PC-9 (cell line): ENCODE measurements at places on chromosomes 4 and X. TPM values are rescaled to one million over a fixed set of nuclear protein-coding genes. Genes with fewer than 3 reads are reported as not detected.

GRCh38 chrX:103883533-103883932, 51.5 kb upstream of the RAB9B start:
- no peaks in the 10 kb centered on the region for H3K27me3 ChIP-seq
- H3K27ac ChIP-seq = no peak overlapping the region
- no peaks in the 10 kb centered on the region for H3K4me1 ChIP-seq
- DNase-seq = no peak

- H3K27ac ChIP-seq = no peak overlapping the region
- no peak for DNase-seq
- no peaks in the 10 kb centered on the region for H3K4me1 ChIP-seq
- no peaks in the 10 kb centered on the region for H3K36me3 ChIP-seq
Observed at GRCh38 chr4:22413471-22413870, 102.4 kb downstream of the ADGRA3 start.

- no peak overlapping the region for H3K27ac ChIP-seq
- H3K4me3 ChIP-seq = no peak overlapping the region
- peaks cover 16% of the 10 kb centered on the region for H3K4me1 ChIP-seq
- no peaks in the 10 kb centered on the region for H3K36me3 ChIP-seq
- no peak for DNase-seq
- H3K27me3 ChIP-seq = no peaks in the 10 kb centered on the region
Observed at GRCh38 chr4:176879380-176880116, 86.8 kb upstream of the VEGFC start.

- no peak for DNase-seq
- H3K27ac ChIP-seq = no peak overlapping the region
- no peaks in the 10 kb centered on the region for H3K36me3 ChIP-seq
- no peak overlapping the region for H3K4me3 ChIP-seq
- no peaks in the 10 kb centered on the region for H3K4me1 ChIP-seq
Observed at GRCh38 chr4:7384929-7385890, 49.5 kb downstream of the PSAPL1 start.

- no peaks in the 10 kb centered on the region for H3K4me1 ChIP-seq
- no peak overlapping the region for H3K4me3 ChIP-seq
- H3K27me3 ChIP-seq = peaks cover 87% of the 10 kb centered on the region
Observed at GRCh38 chr4:3634281-3634857, 102.1 kb upstream of the LRPAP1 start.

DNA sequence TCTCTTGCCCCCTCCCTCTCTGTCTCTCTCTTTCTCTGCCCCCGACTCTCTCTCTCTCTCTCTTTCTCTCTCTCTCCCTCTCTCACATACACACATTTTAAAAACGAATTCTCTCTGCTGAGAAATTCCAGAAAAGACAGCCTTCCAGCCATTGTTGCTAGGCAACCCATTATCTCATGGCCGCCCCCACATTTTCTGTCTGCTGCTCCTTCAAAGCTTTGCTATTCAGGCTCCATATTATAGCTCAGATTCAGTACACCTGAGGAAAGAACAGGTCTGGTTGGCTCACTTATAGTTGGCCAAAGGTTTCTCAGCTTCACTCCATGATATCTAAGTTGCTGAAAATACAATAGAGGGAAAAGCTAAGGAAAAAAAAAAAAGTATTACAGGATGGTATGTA, 174.4 kb upstream of the RADX start:
- no peaks in the 10 kb centered on the region for H3K36me3 ChIP-seq
- H3K27ac ChIP-seq = no peak overlapping the region
- no peaks in the 10 kb centered on the region for H3K4me1 ChIP-seq

DNA sequence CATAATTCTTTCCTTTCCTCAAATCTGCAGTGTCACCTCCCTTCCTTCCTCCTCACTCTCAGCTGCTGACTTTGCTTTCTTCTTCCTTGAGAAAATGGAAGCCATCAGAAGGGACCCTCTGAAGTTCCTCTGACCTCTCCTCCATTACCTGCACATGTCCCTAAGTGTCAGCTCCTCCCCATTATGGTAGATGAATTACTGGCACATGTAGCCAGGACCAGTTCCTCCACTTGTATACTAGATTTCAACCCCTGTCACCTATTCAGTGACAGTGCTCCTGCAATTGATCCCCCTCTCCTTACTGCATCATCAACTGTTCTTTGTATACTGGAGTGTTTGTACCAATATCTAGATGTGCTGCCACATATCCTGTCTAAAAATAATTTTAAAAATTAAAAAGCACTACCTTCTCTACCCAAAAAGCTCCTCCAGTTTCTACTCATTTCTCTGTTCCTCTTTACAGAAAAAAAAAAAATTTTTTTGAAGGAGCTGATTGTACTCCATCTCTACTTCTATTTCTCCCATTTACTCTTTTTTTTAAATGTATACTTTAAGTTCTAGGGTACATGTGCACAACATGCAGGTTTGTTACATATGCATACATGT, 78.6 kb downstream of the CLCN5 start:
- no peak overlapping the region for H3K27ac ChIP-seq
- H3K27me3 ChIP-seq = no peaks in the 10 kb centered on the region
- 0 out of 2 replicates have a peak, but pooled peaks cover 3% of the 10 kb centered on the region for H3K4me1 ChIP-seq
- DNase-seq = no peak
- H3K4me3 ChIP-seq = no peak overlapping the region

GRCh38 chr4:70704931-70705182, 16.5 kb downstream of the UTP3 start:
- H3K36me3 ChIP-seq = no peaks in the 10 kb centered on the region
- H3K27me3 ChIP-seq = no peaks in the 10 kb centered on the region
- DNase-seq = no peak
- H3K27ac ChIP-seq = peak overlapping the region; percentile 72

DNA sequence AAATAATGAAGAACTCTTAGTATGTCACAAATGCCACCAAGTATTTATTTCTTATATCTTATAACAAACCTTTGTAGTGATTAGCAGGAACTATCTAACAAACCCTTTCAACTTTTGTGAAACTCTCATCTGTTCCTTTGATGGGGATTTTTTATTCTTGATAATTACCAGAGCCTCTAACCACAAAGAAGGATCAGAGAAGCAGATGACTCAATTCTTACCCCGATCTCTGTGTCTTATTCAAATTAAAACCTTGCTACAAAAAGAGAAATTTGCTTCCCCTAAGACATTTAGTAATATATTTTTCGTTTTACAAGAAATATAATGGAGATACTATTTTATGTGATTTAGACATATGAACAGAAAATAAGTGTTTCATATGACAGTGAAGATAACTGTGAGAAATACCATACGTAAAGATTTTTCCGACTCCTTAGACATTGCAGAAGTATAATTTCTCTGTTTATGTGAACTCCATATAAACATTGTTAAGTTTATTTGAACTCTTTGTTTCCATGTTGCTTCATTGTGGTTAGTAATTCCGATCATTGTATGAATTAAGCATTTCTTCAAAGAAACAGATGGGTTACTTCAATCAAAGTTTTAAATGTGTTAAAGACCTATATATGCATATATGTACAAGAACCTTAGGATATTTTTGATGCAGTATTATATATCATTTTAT, 205.4 kb downstream of the CFAP299 start:
- DNase-seq = no peak
- H3K4me1 ChIP-seq = no peaks in the 10 kb centered on the region
- no peaks in the 10 kb centered on the region for H3K36me3 ChIP-seq
- H3K27me3 ChIP-seq = no peaks in the 10 kb centered on the region
- H3K4me3 ChIP-seq = no peak overlapping the region
- H3K27ac ChIP-seq = no peak overlapping the region

DNA sequence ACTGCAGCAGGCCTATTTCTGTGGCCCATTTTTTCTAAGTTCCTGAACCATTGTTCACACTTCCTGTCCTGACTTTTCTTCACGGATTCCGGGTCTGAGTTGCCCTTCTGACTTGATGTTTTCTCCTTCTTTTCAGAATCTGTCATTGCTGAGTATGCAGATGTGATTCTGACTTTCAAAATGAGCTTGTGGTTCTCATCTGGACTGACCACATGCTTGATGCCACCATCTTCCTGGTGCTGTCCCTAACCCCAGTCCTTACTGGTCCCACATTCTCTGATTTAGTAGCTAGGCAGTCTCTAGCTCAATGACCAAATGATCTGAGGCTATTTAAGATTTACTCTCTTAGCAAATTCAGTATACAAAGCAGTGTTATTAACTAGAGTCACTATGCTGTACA, 822.3 kb upstream of the TENM3 start:
- H3K4me3 ChIP-seq = no peak overlapping the region
- H3K36me3 ChIP-seq = no peaks in the 10 kb centered on the region
- no peak for DNase-seq
- H3K27ac ChIP-seq = no peak overlapping the region

GRCh38 chr4:123955167-123955800, 558.7 kb downstream of the SPRY1 start:
- no peak overlapping the region for H3K27ac ChIP-seq
- H3K27me3 ChIP-seq = no peaks in the 10 kb centered on the region
- H3K36me3 ChIP-seq = no peaks in the 10 kb centered on the region
- DNase-seq = no peak

The ITGB1BP2 gene
- 5.2 and 5.4 TPM in 2 replicates for total RNA-seq

The GRID2 gene
- total RNA-seq = not detected in 2 replicates

The FGFR3 gene
- total RNA-seq = 8.2 and 10.6 TPM in 2 replicates

The IBSP gene
- not detected in 2 replicates for total RNA-seq

The BMP3 gene
- 0.41 and 0.50 TPM in 2 replicates for total RNA-seq

The UGT2B11 gene
- total RNA-seq = not detected in 2 replicates
